Activated CD4-positive, alpha-beta T cell treated with anti-CD3 and anti-CD28 coated beads, Interleukin-2, amount 50 U/mL, for 16 hours (primary cell): ENCODE measurements at places on chromosomes 1 and 21.

DNA sequence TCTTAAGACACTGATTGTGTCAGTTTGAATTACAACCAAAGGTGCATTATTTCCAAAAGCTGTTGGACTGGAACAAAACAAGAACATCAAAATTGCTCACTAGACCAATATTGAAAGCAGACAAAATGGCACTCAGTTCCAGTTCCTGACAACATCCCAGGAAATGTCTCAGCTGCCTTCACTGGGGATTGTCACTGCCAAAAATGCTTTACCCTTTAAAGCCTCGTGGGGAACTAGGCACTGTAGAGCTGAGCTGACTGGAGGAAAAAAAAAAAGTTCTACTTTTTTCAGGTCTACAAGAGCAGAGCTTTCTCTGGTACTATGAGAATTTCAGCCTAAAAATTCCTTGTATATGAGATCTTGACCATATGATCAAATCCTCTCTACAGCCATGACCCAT is 21.9 kb downstream of the GPR52 start:
- no peak for DNase-seq

DNA sequence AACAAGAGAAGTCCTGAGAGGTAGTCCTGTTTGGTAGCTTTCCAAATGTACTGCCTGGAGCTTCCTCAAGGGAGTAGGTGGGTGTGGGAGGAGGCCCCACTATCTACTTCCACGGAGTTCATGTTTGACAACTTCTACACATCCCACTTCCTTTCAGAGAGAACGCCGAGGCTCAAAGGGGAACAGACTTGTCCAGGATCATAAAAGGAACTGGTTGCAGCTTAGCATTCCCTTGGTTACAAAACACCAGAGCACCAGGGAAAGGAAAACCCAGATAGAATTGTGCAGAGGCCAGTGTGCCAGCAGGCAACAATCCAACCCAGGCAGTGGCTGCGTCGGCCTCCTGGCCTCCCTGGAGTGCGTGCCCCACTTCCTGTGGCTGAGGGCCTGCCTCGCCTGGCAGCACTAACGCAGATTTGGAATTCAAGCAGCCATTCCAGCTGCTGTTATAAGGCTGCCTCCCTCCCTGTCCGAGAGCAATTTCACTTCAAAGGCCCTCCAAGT is 4.2 kb upstream of the RAP1GAP start:
- DNase-seq: no peak

- DNase-seq: no peak
Measured at GRCh38 chr21:46397993-46398392, 60.7 kb upstream of the DIP2A start.

DNA sequence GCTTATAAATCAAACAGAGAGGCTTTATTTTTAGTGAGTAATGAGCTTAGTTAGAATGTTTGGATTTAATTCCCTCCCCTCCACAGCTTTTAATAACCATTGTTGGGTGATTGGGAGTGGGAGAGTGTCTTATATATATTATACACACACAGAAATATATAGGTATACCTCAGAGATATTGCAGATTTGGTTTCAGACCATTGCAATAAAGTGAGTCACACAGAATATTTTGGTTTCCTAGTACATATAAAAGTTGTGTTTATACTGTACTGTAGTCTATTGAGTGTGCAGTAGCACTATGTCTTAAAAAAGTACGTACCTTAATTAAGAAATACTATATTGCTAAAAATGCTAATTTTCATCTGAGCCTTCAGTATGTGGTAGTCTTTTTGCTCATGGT is 44.4 kb downstream of the RPS6KC1 start:
- no peak for DNase-seq

- no peak for DNase-seq
Measured at GRCh38 chr1:227059076-227059475, 119.0 kb downstream of the COQ8A start.

DNA sequence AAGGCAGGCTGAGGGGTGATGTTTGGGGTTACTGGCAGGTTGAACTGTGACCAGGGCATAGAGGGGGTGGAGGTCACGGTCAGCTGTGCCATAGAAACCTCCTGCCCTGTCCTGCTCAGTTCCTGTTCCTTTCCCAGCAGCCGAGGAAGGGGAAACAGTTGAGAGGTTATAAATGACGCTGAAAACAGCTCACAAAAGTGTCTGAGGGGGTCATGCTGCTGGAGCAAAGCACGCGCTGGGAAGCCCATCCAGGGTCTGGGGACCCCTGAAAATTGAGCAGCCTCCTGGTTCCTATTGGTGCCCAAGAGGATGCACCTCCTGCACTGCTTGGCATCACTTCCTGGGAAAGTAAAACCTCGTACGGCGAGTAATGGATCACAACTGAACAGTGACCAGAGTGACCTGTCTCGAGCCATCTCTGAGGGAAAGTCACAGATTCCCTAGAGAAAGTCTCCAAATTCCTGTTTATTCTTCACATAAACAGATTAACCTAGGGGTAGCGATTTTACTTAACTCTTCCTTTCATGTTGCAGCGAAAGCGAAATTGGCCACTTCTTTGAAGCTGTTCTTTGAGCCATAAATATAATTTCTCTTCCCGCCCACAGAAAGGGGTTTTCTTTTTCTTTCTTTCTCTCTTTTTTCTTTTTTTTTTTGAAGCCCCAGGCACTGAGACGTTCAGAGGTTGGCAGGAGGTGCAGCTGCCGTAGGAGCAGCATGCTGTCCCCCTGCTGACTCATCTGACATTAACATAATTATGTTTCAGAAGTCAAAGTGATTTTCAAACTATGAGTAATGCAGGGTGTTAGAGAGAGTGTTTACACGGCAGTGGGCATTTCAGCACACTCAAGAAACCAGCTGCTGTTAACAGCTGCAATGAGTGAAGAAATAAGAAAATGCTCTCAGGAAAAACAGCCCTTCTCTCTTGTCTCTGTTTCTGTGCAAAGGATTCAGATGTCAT is 41.8 kb upstream of the ATF3 start:
- DNase-seq: peak; percentile 94

DNA sequence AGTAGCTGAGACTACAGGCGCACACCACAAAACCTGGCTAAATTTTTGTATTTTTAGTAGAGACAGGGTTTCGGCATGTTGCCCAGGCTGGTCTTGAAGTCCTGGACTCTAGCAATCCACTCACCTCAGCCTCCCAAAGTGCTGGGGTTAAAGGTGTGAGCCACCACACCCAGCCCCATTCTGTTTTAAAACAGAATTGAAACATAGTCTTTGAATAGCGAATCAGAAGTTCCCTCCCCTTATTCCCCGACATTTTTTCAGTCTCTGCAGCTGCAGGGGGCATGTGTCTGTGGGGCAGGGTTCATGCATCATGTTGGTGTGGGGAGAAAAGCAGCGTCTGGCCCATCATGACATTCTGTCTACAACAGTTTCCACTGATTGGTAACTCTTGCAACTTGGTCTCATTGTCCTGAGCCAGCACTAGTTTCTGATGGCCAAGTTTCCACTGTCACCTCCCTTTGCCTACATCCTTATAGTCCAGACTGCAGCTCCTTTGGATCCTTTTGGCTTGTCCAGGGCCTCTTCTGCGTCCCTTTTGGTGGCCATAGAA is 15.6 kb upstream of the HHAT start:
- no peak for DNase-seq

- DNase-seq: peak; percentile 79
Measured at GRCh38 chr1:110672753-110673108, 2.0 kb downstream of the KCNA3 start.

- DNase-seq: no peak
Measured at GRCh38 chr1:207858281-207858680, 52.6 kb downstream of the CD34 start.
